AML-193 (cell line): ENCODE measurements at places on chromosomes 1 and 21.
A peak's percentile ranks its signal among the peaks of the same experiment; 100 is the strongest.

DNA sequence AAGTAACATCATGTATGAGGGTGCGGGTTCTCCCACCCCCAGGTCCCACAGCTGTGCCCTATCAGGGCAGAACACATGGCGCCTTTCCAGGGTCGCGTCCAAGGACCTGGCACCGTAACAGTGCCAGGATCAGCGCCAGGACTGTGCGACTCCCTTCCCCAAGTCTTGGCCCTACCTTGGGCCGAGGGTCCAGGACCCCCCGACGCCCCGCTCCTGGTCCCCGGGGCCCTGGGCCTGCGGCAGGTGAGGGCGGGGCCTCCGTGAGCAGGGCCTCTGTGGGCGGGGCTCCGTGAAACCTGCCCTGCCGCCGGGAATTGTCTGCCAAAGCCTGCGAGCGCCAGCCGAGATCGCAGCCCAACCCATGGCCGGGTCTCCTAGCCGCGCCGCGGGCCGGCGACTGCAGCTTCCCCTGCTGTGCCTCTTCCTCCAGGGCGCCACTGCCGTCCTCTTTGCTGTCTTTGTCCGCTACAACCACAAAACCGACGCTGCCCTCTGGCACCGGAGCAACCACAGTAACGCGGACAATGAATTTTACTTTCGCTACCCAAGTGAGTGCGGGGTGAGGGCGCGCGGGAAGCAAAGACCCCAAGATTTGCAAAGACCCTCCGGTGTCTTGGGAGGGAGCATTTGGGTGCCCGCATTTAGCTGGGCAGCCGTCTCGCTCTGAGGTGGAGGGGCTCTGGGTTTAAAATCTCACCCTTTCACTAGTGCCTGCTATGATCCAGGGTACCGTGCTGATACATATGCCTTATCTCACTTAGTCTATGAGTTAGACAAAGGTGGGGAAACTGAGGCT is at the start of gene RHBG:
TSS of gene RHBG (plus strand) at position 323 of the 796 bp plus-strand sequence. CDS start at position 362, 39 bp downstream.
- DNase-seq: no peak

DNA sequence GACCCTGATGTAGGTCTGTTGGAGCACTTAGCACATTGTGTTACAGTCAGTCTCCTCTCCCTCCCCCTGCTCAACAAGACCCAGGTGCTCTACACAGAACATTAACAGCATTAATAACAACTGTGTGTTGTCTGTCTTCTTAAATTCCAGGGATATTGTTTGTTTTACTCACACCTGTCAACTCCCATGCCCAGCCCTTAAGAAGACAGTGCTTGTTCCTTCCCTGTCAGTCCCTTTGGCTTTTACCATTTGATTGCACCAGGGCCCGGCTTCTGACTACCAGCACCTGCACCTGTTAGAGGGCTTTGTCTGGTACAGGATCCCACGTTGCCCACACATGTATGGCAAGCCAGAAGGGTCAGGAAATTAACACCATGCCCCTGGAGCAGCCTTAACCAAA is 11.7 kb downstream of the RIMKLA start:
- DNase-seq: no peak

- DNase-seq: no peak
Observed at GRCh38 chr1:5563861-5564577, 428.2 kb downstream of the NPHP4 start.

- DNase-seq: no peak
Observed at GRCh38 chr1:54331843-54332463, 74.2 kb downstream of the SSBP3 start.

DNA sequence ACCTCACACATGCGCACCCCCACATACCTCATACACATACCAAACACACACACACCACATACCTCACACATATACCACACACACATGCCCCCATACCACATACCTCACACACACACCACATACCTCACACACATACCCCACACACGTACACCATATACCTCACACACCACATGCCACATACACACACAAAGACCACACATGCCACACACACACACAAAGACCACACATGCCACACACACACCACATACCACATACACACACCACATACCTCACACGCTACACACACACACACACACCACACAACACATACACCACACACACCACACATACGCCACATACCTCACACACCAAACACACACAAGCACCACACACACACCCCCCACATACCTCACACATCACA is 30.0 kb downstream of the HIVEP3 start:
- DNase-seq: no peak

GRCh38 chr1:180548686-180549317 is 10.0 kb upstream of the OVAAL start:
- no peak for DNase-seq

- peak; percentile 51 for DNase-seq
Observed at GRCh38 chr1:220876511-220877376, 2.5 kb upstream of the HLX start.

DNA sequence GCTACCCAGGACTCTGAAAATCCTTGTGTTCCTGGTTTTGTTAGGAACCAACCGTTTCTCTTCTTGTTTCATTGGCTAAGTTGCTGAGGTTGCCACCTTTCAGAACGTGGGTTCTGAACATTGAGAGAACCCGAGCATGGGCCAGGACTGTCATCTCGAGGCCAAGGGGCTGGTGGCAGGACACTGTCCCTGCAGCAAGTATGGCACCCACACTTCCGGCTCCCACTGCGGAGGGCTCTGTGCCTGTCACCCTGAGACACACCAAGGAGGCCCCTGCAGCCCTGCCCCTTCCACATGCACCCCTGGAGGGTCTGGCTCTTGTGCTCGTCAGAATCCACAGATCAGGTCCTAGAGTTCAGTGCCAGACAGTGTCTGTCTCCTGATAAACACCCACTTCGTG is 39.1 kb upstream of the LRRC3 start:
- no peak for DNase-seq

GRCh38 chr1:185987611-185988321 is 253.6 kb downstream of the HMCN1 start:
- DNase-seq: no peak

DNA sequence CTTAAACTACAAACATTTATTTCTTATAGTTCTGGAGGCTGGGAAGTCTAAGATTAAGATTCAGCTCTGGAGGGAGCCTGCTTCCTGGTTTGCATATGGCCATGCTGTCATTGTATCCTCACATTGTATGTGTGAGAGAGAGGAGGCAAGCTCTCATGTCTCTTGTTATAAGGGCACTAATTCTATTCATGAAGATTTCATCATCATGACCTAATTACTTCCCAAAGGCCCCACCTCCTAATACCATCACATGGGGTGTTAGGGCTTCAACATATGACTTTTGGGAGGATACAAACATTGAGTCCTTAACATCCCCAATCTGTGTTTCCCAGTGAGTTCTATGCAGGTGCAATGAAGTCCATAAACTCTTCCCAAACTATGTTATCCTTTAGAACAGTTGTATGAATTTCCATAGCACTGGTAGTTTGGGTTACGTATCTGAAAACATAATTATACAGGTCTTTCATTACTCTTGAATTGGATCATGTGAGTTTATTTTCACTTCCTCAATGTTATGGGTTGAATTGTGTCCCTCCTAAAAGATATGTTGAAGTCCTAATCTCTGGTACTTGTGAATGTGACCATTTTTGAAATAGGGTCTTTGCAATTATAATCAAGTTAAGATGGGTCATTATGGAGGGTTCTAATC is 124.2 kb downstream of the RUNX1 start:
- no peak for DNase-seq

DNA sequence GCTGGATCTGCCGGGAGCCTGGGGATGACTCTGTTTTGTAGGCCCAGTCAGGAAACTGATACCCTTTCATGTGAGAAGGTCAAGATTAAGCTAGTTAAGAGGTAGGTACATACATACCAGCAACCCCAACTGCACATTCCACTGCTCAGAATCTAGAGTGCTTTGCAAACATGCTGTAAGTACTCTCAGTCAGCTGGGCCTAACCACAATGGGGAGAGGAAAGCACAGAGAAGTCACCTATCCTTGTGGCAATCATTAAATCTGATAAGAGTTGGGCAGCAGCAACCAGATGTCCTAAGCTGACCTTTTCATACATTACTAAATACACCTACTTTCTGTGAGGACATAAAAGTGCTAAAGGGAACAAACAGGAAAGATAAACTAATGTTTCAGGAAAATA is 2.5 kb downstream of the ETV3 start:
- DNase-seq: no peak

DNA sequence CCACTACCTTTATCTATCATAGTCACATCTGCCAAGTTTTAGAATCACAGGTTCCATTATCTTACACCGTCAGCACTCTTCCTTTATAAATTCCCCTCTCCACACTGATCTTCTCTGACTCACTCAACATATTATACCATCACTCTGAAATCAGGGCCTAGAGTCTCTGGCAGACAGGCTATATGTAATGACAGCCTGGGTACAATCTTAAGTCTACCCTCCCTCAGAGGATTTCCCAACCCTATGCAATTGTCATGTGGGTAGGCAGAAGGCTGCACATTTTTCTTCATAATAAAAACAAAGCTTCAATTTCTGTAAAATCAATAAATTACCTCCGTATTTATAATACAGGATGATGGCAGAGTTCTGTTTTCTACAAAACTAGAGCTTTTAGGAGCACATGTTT is 138.0 kb downstream of the RERE start:
- DNase-seq: no peak

DNA sequence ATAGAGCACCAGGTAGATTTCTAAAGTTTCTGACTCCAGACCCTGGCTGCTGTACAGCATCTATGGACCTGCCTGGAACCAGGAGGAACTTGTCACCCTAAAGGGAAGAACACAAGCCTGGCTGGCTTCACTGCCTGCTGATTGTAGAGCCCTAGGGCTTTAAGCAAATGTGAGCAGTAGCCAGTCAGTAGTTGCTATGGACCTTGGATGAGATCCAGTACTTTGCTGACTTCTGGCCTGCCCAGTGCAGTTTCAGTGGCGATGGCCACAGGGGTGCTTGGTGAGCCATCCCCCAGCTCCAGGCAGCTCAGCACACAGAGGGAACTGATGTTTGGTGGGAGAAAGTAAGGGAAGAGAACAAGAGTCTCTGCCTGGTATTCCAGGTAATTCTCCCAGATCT is 68.4 kb downstream of the ATP6V1G3 start:
- DNase-seq: no peak

GRCh38 chr1:110260194-110260593 is 50.1 kb downstream of the KCNC4 start:
- DNase-seq: no peak
